Stimulated activated CD8-positive, alpha-beta memory T cell treated with anti-CD3 and anti-CD28 coated beads, Interleukin-12 subunit alpha, Interleukin-12 subunit beta, amount 100 ng/mL, for 4 hours (primary cell): ENCODE measurements at places on chromosomes 11 and 22.

GRCh38 chr22:35785181-35785923, 67.7 kb downstream of the APOL5 start:
- no peak for DNase-seq

DNA sequence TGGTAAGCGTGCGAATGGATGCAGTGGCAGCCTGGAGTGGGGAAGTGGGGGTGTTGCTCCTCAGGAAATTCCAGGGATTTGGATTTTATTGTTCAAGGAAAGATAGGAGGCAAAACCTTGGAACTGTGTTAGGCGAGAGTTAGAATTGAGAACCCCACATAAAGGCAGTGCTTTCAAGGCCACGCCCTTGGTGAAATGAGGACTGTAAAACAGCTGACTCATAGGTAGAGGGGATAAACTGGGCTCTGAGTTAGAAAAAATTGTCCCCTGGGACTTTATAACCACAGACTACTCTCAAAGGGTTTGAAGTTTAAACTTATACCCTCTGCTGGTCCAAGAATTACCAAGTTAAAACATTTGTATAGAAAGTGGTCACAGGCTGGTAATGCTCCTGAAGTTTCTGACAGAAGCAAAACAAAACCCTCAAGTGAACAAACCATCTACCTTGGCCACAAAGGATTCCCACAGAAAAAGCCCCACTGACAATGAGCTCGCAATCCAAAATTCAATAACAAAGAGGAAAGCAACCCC, 250.3 kb upstream of the TBCEL start:
- no peak for DNase-seq

- DNase-seq = no peak
These were observed 209.6 kb upstream of the NTM start for GRCh38 chr11:131160846-131161245.

DNA sequence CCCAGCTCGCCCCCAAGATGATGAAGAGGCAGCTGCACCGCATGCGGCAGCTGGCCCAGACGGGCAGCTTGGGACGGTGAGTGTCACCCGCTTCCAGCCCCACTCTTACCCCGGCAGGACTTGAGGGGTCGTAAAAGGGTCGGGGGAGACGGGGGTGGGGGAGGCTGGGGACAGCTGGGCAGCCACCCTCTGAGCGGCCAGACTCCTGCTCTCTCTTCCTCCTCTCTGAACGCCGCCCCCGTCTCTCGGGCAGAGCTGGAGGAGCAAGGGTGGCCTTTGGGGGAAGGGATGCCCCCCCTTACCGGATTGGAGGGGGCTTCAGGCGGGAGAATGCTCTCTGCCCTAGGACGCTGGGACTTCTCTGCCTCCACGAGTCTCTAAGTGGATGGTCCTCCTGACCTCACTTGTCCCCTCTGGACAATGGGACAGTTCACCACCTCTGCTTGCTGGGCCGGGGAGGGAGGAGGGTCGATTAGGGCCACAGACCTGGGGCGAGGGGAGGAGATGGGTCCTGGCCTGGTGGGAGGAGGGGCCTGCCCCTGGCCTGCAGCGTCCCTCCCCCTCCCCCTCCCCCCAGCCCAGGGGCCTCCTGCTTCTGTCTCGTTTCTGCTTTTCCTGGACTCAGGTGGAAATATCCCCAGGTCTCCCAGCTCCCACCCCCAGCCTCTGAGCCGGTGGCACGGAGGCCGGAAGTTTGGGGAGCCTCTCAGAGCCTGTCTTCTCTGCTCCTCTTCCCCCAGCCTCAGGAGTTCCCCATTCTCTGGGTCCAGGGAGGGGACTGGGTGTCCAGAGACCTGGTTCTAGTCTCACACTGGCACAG, 512 bp downstream of the SH3BP1 start:
- no peak for DNase-seq

DNA sequence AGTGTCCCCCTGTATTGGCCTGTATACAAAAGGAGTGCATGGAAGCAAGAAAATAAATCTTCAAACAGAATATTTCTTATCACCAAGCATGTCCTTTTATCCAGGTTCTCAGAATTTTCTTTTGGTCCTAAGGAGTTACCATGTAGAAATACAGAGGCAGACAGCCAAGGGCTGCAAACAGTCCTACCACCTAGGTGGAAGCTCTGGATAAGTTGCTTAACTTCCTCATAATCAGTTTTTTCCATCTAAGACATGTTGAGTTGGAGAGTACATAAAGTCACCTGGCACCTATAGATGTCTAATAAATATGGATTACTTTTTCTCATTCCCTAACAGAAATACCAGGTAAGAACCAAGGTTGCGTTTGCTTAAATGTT, 57.0 kb upstream of the BLID start:
- DNase-seq = no peak

DNA sequence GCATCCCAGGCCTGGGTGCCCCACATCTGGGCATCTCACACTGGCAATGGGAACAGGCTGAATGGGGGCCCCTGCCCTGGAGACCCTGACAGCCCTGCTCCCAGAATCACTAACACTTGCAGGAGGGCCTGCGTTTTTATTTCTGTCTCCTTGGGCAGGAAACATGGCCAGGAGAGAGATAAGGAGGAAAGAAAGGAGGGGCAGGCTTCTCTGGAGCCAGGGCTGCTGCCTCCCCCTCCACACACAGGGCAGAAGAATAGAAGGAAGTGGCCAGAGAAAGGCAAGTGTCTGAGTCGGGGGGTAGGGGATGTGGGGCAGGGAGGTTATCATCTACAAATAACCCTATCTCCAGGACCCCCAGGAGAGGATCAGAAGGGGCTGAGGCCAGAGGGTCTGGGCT, 25.5 kb upstream of the TSPAN18 start:
- no peak for DNase-seq

DNA sequence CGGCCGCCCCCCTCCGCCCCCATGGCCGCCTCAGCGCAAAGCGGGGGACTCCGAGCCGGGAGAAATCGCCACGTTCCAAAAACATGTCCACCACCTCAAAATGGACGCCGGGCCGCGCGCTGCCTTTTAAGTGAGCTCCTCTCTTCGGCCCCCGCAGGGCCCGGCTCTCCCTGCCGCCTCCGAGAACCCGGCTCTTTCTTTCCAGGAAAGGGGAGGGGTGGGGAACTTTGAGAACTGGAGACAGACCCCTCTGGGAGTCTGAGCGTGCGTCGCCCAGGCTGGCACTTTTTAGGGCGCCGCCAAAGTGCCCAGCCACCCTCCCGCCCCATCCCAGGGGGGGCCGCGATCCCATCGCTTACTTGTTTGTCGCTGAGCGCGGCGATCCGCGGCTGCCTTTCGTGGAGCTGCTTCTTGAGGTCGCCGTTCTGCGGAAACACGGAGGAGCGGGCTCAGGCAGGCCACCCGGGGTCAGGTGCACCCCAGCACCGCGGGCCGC, 1.6 kb downstream of the PHF21B start:
- DNase-seq = no peak
